ENCODE measurements at places on chromosomes 5 and 9.

- DNase-seq: no peak
- H3K36me3 ChIP-seq: no peaks in the 10 kb centered on the region
- H3K27ac ChIP-seq: no peak overlapping the region
- H3K4me1 ChIP-seq: peaks cover 1% of the 10 kb centered on the region
- H3K4me3 ChIP-seq: no peak overlapping the region
These were observed 111.2 kb downstream of the SV2C start for GRCh38 chr5:76194340-76194739.

DNA sequence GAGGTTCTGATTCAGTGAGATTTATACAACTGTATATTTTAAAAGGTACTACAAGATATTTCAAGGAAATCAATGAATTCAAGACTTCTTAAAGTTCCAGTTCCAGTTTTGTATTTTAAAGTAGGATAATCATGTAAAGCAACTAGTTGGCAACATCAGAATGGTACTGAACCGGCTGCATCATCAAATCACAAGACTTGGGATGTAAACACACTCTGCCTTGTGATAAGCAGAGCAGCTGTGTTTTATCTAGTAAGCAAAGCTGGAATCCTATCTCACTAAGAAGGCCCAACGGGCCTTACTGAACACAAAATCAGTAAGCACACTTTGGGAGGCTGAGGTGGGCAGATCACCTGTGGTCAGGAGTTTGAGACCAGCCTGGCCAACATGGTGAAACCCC lies 327.2 kb upstream of the NREP start:
- H3K4me3 ChIP-seq: no peak overlapping the region
- no peaks in the 10 kb centered on the region for H3K36me3 ChIP-seq
- no peak overlapping the region for H3K27ac ChIP-seq
- no peaks in the 10 kb centered on the region for H3K4me1 ChIP-seq
- DNase-seq: no peak

- no peak for DNase-seq
- H3K4me3 ChIP-seq: no peak overlapping the region
- no peak overlapping the region for H3K27ac ChIP-seq
- H3K27me3 ChIP-seq: no peaks in the 10 kb centered on the region
- H3K4me1 ChIP-seq: peaks cover 3% of the 10 kb centered on the region
- H3K36me3 ChIP-seq: no peaks in the 10 kb centered on the region
These were observed 215.2 kb downstream of the CRB2 start for GRCh38 chr9:123571240-123571639.

GRCh38 chr5:60822285-60822556 lies 21.8 kb downstream of the ELOVL7 start:
- no peak overlapping the region for H3K4me3 ChIP-seq
- no peak for DNase-seq
- H3K27ac ChIP-seq: no peak overlapping the region
- H3K36me3 ChIP-seq: no peaks in the 10 kb centered on the region
- H3K27me3 ChIP-seq: no peaks in the 10 kb centered on the region
- no peaks in the 10 kb centered on the region for H3K4me1 ChIP-seq

GRCh38 chr9:130478736-130479575 lies 34.2 kb downstream of the ASS1 start:
- no peak overlapping the region for H3K27ac ChIP-seq
- DNase-seq: no peak
- H3K36me3 ChIP-seq: no peaks in the 10 kb centered on the region

DNA sequence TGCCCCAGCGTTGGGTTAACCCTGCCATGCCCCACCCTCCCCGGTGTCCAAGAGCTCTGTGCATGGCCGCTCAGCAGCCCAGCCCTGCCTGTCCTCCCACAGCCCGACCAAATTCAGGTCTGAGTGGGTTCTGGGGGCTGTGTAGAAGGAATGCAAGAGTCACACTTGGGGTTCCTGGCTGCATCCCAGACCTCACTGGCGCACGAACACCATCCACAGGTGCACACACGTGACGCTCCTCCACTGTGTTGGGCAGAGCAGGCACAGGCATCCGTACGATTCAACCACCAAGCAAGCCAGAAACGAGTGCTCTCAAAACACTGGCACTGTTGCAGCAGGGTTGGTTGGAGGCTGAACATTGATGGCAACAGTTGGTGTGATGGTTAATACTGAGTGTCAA lies 93.9 kb downstream of the OLFM1 start:
- H3K27ac ChIP-seq: no peak overlapping the region
- no peaks in the 10 kb centered on the region for H3K27me3 ChIP-seq
- no peak for DNase-seq
- no peaks in the 10 kb centered on the region for H3K4me1 ChIP-seq
- peaks cover 4% of the 10 kb centered on the region for H3K36me3 ChIP-seq

GRCh38 chr9:98142925-98143481 lies 24.0 kb upstream of the TRIM14 start:
- H3K27me3 ChIP-seq: no peaks in the 10 kb centered on the region
- H3K4me3 ChIP-seq: no peak overlapping the region
- peaks cover 7% of the 10 kb centered on the region for H3K36me3 ChIP-seq
- H3K27ac ChIP-seq: peak overlapping the region; percentile 32
- DNase-seq: no peak
- peaks cover 11% of the 10 kb centered on the region for H3K4me1 ChIP-seq

- H3K27me3 ChIP-seq: peaks cover 9% of the 10 kb centered on the region
- H3K27ac ChIP-seq: no peak overlapping the region
- DNase-seq: no peak
- no peak overlapping the region for H3K4me3 ChIP-seq
- H3K4me1 ChIP-seq: no peaks in the 10 kb centered on the region
- H3K36me3 ChIP-seq: no peaks in the 10 kb centered on the region
These were observed 182.2 kb downstream of the KCTD16 start for GRCh38 chr5:144352732-144353317.

- H3K27me3 ChIP-seq: no peaks in the 10 kb centered on the region
- no peak overlapping the region for H3K27ac ChIP-seq
- no peaks in the 10 kb centered on the region for H3K4me1 ChIP-seq
- no peak for DNase-seq
- no peaks in the 10 kb centered on the region for H3K36me3 ChIP-seq
These were observed 79.4 kb upstream of the TLE4 start for GRCh38 chr9:79492092-79493009.

GRCh38 chr9:6708732-6709131 lies 49.0 kb upstream of the KDM4C start:
- peaks cover 8% of the 10 kb centered on the region for H3K4me1 ChIP-seq
- H3K27me3 ChIP-seq: no peaks in the 10 kb centered on the region
- no peak for DNase-seq
- H3K27ac ChIP-seq: no peak overlapping the region
- peaks cover 7% of the 10 kb centered on the region for H3K36me3 ChIP-seq

DNA sequence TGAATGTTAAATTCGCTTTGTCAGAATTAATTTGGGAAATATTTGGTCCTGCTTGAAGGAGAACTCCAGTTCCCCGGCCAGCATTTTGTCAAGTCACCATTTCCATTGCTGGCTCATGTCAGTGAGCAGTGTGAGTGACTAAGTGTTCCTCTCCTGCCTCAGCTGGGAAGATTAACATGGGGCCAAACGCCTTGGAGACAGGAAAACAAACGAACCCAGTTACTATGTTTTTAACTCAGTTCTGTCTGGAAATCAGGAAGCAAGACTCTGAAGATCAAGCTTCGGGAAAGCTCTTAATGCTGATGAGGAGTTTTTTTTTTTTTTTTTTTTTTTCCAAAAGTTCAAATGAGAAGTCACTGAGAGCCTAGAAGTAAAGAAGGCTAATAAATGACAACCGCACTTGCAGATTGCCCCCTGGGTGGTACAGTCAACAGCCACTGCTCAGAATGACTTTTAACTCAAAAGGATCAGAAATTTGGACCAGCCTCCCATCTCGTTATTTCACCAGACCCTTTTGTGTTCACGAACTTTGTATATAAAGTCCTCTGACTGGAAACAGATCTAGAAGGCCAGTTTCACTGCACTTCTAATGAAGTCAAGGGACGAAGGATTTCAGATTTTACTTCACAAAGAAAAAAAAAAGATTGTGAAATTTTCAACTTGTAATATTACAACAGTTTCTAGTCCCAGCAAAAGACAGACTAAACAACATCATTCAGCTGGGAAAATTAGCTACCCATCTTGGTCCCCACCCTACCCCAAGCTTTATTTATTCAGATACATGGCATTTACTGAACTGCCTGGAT lies 121.3 kb downstream of the LHFPL2 start:
- H3K4me1 ChIP-seq: no peaks in the 10 kb centered on the region
- no peak for DNase-seq
- peaks cover 29% of the 10 kb centered on the region for H3K27me3 ChIP-seq
- no peaks in the 10 kb centered on the region for H3K36me3 ChIP-seq
- H3K4me3 ChIP-seq: no peak overlapping the region

- H3K36me3 ChIP-seq: peaks cover 3% of the 10 kb centered on the region
- no peak overlapping the region for H3K27ac ChIP-seq
- H3K4me3 ChIP-seq: peak overlapping the region; percentile 25
- DNase-seq: no peak
- peaks cover 64% of the 10 kb centered on the region for H3K27me3 ChIP-seq
These were observed 1.5 kb downstream of the LCN10 start for GRCh38 chr9:136740971-136741882.

GRCh38 chr5:75536694-75537360 lies 25.1 kb downstream of the POLK start:
- peaks cover 8% of the 10 kb centered on the region for H3K36me3 ChIP-seq
- no peak overlapping the region for H3K4me3 ChIP-seq
- H3K27ac ChIP-seq: no peak overlapping the region
- no peaks in the 10 kb centered on the region for H3K27me3 ChIP-seq
- DNase-seq: no peak

- no peaks in the 10 kb centered on the region for H3K27me3 ChIP-seq
- no peak overlapping the region for H3K4me3 ChIP-seq
- peaks cover 2% of the 10 kb centered on the region for H3K36me3 ChIP-seq
- DNase-seq: no peak
These were observed 13.8 kb downstream of the ACO1 start for GRCh38 chr9:32398207-32398606.

GRCh38 chr9:88011005-88011766 lies 36.9 kb upstream of the CDK20 start:
- no peak overlapping the region for H3K4me3 ChIP-seq
- no peak for DNase-seq
- no peaks in the 10 kb centered on the region for H3K36me3 ChIP-seq
- peaks cover 4% of the 10 kb centered on the region for H3K4me1 ChIP-seq

- H3K4me3 ChIP-seq: no peak overlapping the region
- no peak overlapping the region for H3K27ac ChIP-seq
- H3K4me1 ChIP-seq: peaks cover 1% of the 10 kb centered on the region
- no peaks in the 10 kb centered on the region for H3K27me3 ChIP-seq
- peaks cover 2% of the 10 kb centered on the region for H3K36me3 ChIP-seq
These were observed 44.0 kb upstream of the PLPP1 start for GRCh38 chr5:55578771-55579170.

GRCh38 chr9:117725426-117725887 lies 21.3 kb downstream of the TLR4 start:
- H3K4me3 ChIP-seq: no peak overlapping the region
- H3K36me3 ChIP-seq: no peaks in the 10 kb centered on the region
- no peaks in the 10 kb centered on the region for H3K27me3 ChIP-seq
- no peaks in the 10 kb centered on the region for H3K4me1 ChIP-seq
- DNase-seq: no peak

DNA sequence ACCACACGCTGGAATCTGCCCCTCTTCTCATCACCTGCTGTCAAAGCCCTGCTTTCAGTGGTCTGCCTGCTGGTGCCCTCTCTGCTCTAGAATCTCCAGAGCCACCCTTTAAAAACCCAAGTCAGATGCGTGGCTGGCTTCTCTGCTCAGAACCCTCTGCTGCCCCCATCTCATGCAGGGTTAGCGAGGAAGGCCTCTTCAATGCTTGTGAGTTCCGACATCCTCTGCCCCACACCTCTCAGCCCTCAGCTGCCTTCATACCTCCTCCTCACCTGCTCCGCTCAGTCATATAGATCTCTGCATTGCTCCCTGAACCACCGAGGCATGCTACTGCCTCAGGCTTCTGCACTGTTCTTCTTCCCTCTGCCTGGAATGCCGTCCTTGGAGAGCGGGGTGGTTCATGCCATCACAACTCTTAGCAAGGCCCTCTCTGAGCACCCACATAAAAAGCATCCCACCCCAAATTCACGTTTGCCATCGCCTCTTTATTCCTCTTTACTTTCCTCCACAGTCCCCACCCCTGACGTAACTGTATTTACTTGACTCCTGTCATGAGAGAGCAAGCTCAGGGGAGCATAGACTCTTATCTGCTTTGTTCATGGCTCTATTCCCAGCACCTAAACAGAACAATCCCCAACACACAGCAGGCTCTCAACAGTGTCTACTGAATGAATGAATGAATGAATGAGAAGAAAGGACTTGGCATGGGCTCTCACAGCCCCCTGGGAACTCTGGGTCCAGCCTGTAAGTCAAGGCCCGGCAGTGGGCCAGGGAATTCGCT lies 10.4 kb downstream of the SHB start:
- DNase-seq: no peak
- H3K4me3 ChIP-seq: no peak overlapping the region
- H3K4me1 ChIP-seq: no peaks in the 10 kb centered on the region
- no peaks in the 10 kb centered on the region for H3K27me3 ChIP-seq

GRCh38 chr9:121686930-121687541 lies 35.6 kb downstream of the DAB2IP start:
- H3K4me1 ChIP-seq: no peaks in the 10 kb centered on the region
- H3K36me3 ChIP-seq: no peaks in the 10 kb centered on the region
- H3K4me3 ChIP-seq: no peak overlapping the region
- peak; percentile 79 for DNase-seq
- H3K27ac ChIP-seq: no peak overlapping the region
- peaks cover 40% of the 10 kb centered on the region for H3K27me3 ChIP-seq

GRCh38 chr9:113992276-113992951 lies 85.7 kb downstream of the AMBP start:
- DNase-seq: no peak
- peaks cover 3% of the 10 kb centered on the region for H3K4me1 ChIP-seq
- H3K36me3 ChIP-seq: peaks cover 3% of the 10 kb centered on the region
- peaks cover 5% of the 10 kb centered on the region for H3K27me3 ChIP-seq
- H3K4me3 ChIP-seq: no peak overlapping the region

GRCh38 chr5:135598691-135599395 lies 20.1 kb upstream of the CXCL14 start:
- H3K4me1 ChIP-seq: no peaks in the 10 kb centered on the region
- peaks cover 8% of the 10 kb centered on the region for H3K27me3 ChIP-seq
- no peak overlapping the region for H3K4me3 ChIP-seq
- no peak for DNase-seq

- H3K27ac ChIP-seq: no peak overlapping the region
- no peaks in the 10 kb centered on the region for H3K36me3 ChIP-seq
- H3K4me3 ChIP-seq: no peak overlapping the region
- H3K4me1 ChIP-seq: no peaks in the 10 kb centered on the region
- H3K27me3 ChIP-seq: no peaks in the 10 kb centered on the region
These were observed 143.9 kb upstream of the STC2 start for GRCh38 chr5:173472164-173472563.

DNA sequence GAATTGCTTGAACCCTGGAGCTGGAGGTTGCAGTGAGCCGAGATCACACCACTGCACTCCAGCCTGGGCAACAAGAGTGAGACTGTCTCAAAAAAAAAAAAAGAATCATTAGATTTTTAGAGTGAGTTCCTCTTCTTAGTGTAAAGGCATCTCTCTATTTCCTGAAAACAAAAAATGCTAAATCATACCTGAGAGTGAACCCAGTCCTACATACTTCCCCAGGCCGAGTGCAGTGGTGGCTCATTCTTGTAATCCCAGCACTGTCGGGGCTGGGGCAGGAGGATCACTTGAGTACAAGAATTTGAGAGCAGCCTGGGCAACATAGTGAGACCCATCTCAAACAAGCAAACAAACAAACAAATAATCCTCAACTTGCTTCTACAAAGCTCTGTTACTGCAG lies 38.2 kb upstream of the LPAR1 start:
- H3K27me3 ChIP-seq: no peaks in the 10 kb centered on the region
- no peak for DNase-seq
- H3K36me3 ChIP-seq: no peaks in the 10 kb centered on the region
- no peaks in the 10 kb centered on the region for H3K4me1 ChIP-seq
- no peak overlapping the region for H3K27ac ChIP-seq
- no peak overlapping the region for H3K4me3 ChIP-seq

GRCh38 chr5:113331209-113331551 lies 103.6 kb downstream of the TSSK1B start:
- DNase-seq: no peak
- no peaks in the 10 kb centered on the region for H3K27me3 ChIP-seq
- no peaks in the 10 kb centered on the region for H3K36me3 ChIP-seq
- H3K4me1 ChIP-seq: peaks cover 12% of the 10 kb centered on the region
- H3K4me3 ChIP-seq: no peak overlapping the region
